Stimulated activated effector memory CD8-positive, alpha-beta T cell treated with anti-CD3 and anti-CD28 coated beads, Interleukin-12 subunit alpha, Interleukin-12 subunit beta, amount 100 ng/mL, for 72 hours (primary cell): ENCODE measurements at places on chromosomes 1 and 21.
A peak's percentile ranks its signal among the peaks of the same experiment; 100 is the strongest.

- no peak for DNase-seq
These were observed 7.1 kb upstream of the CDC20 start for GRCh38 chr1:43351421-43352350.

DNA sequence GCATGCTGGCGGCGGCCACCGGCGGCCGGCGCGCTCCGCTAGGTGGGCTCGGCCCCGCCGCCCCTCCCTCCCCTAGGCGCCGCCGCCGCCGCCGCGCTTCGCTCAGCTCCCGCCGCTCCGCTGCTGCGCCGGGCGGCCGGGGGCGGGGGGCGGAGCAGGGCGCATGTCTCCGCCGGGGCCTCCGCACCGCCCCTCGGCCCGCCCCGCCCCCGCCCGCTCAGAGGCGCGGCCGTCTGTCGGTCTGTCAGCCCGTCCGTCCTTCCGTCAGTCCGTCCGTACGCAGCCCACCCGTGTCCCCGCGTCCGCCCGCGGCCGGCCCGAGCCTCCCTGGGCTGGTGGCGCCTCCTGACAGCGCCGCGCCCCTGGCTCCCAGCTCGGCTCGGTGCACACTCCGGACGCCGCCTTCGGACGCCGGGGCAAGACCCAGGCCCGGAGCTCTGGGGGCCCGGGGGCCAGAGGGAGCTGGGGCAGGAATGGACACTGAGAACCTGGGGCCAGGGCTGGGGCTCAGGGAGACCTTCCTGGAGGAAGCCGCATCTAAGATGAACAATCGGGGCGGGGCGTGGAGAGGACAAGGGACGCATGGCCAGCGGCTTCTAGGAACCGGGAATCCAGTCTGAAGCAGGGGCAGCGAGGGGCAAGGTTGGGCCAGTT is at the start of gene GPR153:
GPR153 (minus strand) TSS at position 138 of the 654 bp plus-strand sequence. CDS start 6,193 bp downstream, outside the sequence.
- DNase-seq = peak; percentile 30

- DNase-seq = no peak
These were observed 8.4 kb downstream of the RPS6KA1 start for GRCh38 chr1:26537951-26538352.

- no peak for DNase-seq
These were observed 271.5 kb downstream of the NFIA start for GRCh38 chr1:61353797-61354406.

GRCh38 chr1:31405578-31406245 is 7.3 kb upstream of the SERINC2 start:
- no peak for DNase-seq

- no peak for DNase-seq
These were observed 21.3 kb upstream of the A3GALT2 start for GRCh38 chr1:33342041-33342723.

GRCh38 chr1:24149866-24150233 is 6.9 kb upstream of the IL22RA1 start:
- DNase-seq = peak; percentile 56

GRCh38 chr1:5562331-5562730 is 429.9 kb downstream of the NPHP4 start:
- peak; percentile 35 for DNase-seq

DNA sequence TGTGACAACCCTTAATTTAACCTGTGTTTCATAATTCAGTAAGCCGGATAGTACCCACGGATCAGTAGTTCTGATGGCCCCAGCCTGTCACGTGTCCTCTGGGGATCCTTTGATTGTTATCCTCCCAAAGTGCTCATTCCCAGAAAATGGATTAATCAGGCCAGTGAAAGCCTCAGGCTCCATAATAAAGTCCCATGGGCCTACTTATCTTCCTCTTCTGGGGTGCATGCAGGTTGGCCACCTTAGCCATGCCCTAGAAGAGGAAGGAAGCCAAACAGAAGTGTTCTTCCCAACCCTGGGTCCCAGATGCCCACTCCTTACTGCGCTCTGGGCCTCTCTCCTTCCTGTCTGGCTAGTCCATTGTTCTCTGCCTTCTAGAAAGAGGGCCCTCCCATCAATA is 146.1 kb downstream of the EDEM3 start:
- no peak for DNase-seq

- DNase-seq = no peak
These were observed 4.8 kb upstream of the COL6A1 start for GRCh38 chr21:45976701-45977311.

- no peak for DNase-seq
These were observed 47.4 kb upstream of the USP25 start for GRCh38 chr21:15682186-15682895.

DNA sequence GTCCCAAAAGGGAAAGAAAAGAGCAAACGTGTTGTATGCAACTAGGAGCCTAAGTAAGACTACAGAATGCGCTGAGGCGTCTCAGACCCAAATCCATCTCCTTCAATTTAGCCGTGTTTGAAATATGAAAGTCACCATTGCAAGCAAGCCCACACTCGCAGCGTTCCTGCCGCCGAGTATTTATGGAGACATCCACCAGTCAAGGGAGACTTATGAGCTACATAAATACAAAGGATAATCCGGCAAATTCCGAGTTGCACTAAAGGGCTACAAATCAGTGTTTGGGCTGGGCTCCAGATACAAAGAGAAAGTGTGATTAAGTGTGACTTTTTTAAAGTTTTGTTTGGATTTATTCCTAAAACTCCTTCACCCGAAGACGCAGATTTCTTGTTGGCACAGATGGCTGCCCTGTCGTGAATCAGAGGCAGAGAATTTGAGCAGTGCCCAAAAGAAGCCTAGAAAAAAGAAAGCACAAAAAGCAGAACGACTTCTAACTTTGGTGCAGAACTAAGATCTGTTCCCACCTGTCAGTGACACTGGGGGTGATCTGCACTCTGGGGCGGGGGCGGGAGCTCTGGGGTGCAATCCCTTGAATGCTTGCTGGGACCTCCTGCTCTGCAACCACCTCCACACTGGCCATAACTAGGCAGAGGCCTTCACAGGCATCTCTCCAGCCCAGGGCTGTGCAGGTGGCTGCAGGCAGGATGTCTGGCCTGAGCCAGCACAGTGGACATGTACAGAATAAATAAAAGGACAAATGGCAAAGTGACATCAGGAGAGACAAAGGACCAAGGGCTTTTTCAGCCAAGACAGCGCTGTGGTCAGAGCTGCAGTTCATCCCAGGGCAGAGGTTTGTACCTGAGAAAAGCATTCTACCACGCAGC is 489.7 kb downstream of the NPHP4 start:
- DNase-seq = no peak

DNA sequence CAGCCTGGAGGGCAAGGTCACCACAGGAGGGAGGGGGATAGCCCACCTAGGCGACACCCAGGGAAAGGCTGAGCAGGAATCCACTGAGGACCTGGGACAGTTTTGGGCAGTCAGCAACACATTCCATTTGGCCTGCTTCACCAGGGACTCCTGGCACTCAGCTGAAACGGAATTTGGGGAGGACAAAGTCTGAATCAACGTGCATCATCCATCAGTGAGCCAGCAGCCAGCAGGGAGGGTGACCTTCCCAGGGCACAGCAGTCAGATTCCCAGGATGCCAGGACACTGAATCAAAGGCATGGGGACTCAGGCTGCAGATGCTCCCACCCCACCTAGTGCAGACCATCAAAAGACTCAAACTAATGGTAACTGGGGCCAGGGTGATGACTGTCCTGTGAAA is 4.6 kb downstream of the SH3BP5L start:
- DNase-seq = no peak

- DNase-seq = no peak
These were observed 21.3 kb downstream of the TMCC2 start for GRCh38 chr1:205248793-205249601.

DNA sequence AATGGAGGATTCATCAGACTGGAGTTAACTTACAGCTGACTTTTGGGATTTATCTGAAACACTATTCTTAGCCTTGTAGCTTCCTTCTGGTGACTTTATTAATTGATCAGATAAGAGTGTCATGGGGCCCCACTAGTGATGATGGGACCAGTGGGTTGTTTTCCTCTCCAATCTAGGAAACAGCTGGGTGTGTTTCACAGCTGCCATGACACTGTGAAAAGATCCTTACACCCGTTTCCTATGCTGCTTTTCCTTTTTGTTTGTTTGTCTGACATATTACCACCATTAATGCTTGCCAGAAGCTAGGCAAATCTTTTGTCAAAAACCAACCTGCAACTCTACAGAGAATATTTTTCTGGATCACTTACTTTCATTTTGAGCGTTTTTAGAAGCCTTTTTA is 86.2 kb downstream of the ZBTB18 start:
- DNase-seq = no peak

GRCh38 chr1:241630899-241631298 is 9.3 kb downstream of the CHML start:
- no peak for DNase-seq
